Mesenteric fat pad (tissue), 1 donor: ENCODE measurements at places on chromosomes 1 and 21. TPM values are rescaled to one million over a fixed set of nuclear protein-coding genes. Genes with fewer than 3 reads are reported as not detected.

- DNase-seq, result no peak
These were observed 115.6 kb upstream of the SLC45A1 start for GRCh38 chr1:8202182-8202905.

DNA sequence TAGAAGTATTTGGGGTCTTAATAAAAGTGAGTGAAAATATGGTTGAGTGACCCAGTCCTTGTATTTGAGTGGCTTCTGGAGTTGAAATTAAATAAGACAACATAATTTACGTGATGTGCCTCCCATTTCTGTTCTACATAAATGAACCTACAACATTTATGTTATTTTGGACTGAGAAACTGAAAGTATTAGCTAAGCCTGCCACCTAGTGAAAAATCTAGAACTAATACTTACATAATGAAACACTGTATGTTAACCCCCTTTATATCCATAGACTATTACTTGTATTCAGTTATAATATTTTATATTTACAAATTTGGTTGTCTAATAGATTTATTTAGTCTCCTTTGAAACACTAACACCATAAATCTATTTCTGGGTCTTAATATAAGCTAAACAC is 298.9 kb downstream of the KCNT2 start:
- DNase-seq, result no peak

DNA sequence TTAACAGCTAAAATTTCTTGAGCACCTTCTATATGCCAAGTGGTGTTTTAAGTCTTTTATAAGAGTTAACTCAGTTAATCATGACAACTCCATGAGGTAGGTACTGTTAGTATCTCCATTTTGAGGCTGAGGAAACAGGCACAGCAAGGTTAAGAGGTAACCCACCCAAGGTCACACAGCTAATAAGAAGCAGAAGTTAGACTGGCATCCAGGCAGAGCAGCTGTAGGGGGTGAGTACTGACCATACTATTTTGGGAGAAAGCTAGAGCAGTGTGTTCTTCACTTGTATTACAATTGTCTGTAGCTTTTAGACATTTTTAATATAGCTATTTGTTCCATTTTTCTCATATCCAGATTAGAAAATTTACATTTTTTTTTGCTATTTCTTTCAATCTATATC is 4.8 kb downstream of the ATP6V1G3 start:
- no peak for DNase-seq

- DNase-seq, result no peak
These were observed 242.3 kb downstream of the SDCCAG8 start for GRCh38 chr1:243497939-243498681.

Gene TAS1R1
- total RNA-seq, result not detected

- DNase-seq, result no peak
These were observed 58.9 kb downstream of the TBCE start for GRCh38 chr1:235426143-235426542.
